Natural killer cell treated with Interleukin-12 subunit alpha and Interleukin-12 subunit beta and Interleukin-15 and Interleukin-18, amount 100 ng/mL, for 72 hours (primary cell): ENCODE measurements at places on chromosomes 3 and 15. TPM values are rescaled to one million over a fixed set of nuclear protein-coding genes. Genes with fewer than 3 reads are reported as not detected.

BTD gene
- total RNA-seq = 8.3 TPM

PRTG gene
- total RNA-seq = not detected

KNG1 gene
- not detected for total RNA-seq

TLR9 gene
- total RNA-seq = 0.39 TPM

MYZAP gene
- not detected for total RNA-seq
